ENCODE measurements at places on chromosomes 5 and 9.
A peak's percentile ranks its signal among the peaks of the same experiment; 100 is the strongest.

GRCh38 chr5:72180925-72181324 is 73.7 kb downstream of the MAP1B start:
- no peak for DNase-seq

DNA sequence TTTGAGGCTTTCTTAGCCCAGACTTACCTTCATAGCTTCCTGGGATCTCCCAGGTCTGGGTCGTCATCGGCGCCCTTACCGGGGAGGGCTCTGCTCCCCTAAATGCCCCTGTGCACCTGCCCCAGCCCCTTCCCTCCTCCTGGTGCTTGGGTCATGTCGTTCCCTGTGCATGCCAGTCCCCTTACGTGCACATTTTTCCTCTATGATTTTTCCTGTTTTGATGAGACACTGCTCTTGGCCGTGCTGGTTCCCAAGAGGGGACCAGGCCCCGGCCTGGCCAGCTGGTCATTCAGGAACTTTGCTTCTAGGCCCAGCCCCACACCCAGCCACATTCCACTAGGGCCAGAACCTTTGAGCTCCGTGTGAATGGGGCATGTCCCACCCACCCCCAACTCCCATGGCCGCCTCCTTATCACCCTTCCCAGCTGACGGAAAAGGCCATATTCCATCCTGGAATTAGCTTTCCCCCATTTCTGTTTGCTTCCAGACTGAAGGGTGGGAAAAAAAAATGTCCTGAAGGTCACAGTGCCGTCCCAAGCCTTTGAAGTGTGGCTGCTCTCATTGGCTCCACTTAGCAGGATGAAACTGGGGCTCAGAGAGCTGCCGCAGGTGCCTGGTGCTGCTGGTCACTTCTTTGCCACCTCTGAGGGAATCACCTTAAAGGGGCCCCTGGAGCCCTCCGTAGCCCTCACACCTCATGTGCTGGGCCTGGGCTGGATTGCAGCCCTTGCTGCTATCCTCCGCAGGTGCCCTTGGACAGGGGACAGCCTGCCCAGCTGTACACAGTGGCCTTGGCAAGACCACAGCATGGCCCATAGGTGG is 25.1 kb downstream of the ERGIC1 start:
- no peak for DNase-seq

DNA sequence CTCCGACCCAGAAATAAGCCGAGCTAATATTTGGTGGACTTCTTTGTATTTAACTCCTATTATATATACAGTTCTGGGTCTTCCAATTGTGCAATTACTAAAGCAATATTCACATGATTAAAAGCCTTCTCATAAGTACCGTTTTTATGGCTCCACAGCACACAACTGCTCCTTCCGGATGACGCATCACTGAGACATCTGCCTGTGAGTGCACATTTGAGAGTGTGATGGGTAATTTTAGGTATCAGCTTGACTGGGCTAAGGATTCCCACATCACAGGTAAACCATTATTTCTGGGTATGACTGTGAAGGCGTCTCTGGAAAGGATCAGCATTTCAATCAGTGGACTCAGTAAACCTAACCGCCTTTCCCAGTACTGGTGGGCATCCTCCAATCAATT is 77.5 kb upstream of the SYK start:
- DNase-seq = no peak

DNA sequence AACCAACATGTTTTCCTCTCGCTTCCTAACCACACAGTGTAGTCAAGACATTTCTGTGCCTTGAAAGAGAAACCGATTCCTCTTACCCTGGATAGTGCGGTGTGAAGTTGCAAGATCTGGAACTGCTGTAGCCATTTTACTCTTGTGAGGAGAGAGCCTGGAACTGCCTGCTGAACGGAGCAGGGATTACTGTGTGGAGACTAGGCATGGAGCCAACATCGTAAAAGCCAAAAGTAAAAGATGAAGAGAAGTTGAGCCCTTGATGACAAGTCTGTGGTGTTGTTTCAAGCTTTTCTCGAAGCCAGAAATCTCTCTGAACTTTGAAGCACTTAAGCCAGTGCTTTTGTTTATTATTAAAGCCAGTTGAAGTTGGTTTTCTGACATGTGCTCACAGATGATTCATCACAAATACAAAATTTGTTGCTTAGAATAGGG is 110.1 kb upstream of the GRIN3A start:
- DNase-seq = peak; percentile 27

- no peak for DNase-seq
These were observed 116.3 kb downstream of the MED27 start for GRCh38 chr9:131963072-131964030.

DNA sequence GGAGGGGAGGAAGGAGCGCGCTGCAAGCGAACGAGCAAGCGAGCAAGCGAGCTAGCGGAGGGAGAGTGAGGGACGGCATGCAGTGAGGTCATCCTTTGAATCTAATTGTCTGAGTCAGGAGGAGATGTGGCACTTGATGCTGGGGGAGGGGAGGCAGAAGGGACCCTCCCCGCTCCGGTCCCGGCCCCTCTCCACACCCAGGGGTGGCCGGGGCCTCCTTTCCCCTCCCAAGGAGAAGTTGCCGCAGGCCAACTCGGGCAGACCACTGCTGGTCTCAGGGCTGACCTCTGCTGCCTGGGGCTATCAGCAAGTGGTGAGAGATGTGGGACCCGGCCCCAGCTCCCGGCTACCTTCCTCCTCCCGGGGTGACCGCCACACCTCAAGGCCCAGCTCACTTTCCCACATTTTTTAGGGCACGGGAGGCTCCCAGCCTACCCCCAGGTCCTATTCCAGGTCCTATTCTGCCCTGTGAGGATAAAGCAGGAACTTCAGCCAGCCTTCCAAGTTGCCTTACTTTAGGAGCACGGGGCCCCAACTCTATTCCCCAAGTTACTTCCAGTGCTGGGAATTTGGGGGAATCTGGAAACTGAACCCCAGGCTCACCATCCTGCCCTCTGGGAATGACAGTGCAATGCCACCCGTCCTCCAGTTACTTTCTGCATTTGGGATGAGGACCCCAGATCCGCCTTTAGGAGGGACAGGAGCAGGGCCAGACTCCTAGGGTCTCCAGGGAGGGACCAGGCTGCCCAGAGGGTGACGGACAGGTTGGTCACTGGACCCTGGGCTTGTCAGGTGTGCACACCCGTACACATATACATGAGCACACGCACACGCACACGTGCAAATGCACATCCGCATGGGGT is 11.1 kb downstream of the CNTFR start:
- peak; percentile 36 for DNase-seq
